Stimulated activated CD8-positive, alpha-beta memory T cell treated with anti-CD3 and anti-CD28 coated beads, Interleukin-7, amount 100 ng/mL, for 4 hours (primary cell): ENCODE measurements at places on chromosomes 2 and 18.

GRCh38 chr2:42182654-42183308, 13.6 kb downstream of the EML4 start:
- DNase-seq, result no peak

GRCh38 chr2:180699657-180700361, 280.6 kb upstream of the UBE2E3 start:
- no peak for DNase-seq

DNA sequence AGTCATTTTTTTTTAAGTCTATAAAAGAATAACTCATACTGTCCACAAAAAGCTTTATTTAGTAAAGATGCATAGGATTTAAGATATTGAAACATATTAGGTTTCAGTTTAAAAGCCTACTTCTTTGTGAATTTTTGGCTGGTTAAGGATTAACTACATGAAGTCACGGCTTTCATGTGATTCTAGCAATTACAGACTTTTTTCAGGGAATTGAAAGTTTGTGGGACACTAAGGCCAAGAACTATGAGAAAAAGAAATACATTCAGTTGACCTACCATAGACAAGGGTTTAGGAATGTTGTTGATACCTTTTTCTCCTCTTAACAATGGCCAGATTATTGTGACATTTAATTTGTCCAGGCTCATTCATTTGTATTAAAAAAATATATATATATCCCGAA, 109.3 kb downstream of the MEIS1 start:
- DNase-seq, result no peak

- DNase-seq, result no peak
Measured at GRCh38 chr2:1633092-1633671, 111.1 kb downstream of the PXDN start.

DNA sequence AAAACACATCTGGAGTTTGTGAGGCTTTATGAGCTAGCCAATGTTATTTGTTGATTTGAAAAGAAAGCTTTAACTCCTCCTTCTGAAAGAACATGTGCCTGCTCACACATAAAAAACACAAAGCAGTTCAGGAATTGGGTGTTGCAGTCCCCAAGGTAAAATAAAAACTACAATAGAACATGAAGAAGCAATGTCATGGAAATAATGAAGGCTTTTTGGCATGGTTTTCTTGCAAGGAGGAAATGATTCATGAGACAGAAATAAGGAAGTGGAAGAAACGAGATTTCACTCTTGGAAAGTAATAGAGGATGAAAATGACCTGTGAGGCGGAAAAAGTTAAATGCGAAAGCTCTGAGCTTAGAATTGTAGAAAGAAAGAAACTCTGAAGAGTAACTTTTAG, 81.1 kb downstream of the TRIB2 start:
- DNase-seq, result no peak

DNA sequence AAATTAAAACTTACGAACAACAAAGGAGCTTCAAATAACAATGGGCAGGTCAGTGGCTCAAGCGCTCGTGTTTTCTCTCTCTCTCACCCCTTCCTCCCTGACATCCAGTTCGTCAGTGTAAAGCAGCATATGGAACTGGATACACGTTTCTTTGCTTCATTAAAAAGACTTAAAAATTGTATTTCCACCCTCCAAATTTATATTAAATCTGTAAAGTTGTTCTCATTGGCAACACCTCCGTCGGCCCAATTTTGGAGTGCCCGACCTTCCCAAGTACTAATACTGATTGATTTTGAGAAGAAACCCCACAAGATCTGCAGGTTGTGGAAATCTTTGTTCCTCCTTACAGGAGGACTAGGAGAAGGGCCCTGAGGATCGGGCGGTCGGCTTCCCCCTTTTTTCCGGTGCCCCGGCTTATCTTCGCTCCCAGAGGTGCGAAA, 2.2 kb downstream of the TBR1 start:
- DNase-seq, result no peak

- DNase-seq, result no peak
Measured at GRCh38 chr2:42224422-42225067, 55.4 kb downstream of the EML4 start.

GRCh38 chr18:65632236-65632635, 118.6 kb upstream of the CDH7 start:
- DNase-seq, result no peak

DNA sequence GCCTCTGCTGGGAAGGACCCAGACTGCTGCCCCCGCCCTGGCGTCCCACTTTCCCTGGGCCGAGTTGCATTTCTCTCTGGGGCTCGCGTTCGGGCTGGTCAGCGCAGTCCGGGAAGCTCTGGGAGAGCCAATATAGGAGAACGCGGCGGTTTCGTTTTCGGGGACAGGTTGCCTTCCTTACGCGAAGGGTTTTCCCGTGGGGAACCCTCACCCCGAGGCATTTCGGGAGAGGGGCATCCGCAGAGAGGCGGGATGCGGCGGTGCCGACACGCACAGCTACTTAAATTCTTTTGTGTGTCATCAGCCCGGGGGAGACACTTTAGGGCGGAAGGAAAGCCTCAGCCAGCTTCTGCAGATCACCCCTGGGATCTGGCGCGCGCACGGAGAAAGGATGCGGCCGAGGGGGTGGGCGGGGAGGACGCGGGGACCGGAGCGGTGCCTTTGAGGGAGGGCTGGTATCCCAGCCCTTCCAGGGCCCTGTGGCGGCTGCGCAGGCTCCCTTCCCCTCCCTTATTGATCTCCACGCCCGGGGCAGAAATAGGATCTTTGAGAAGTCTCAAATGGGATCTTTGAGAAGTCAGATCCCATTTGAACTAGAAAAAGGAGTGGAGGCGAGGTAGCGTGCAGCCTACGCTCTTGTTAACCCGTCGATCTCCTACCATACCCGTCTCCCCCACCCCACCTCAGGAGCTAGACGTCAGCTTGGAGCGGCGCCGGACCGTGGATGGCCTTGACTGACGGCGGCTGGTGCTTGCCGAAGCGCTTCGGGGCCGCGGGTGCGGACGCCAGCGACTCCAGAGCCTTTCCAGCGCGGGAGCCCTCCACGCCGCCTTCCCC, 1.2 kb downstream of the GATA6 start:
- DNase-seq, result no peak

DNA sequence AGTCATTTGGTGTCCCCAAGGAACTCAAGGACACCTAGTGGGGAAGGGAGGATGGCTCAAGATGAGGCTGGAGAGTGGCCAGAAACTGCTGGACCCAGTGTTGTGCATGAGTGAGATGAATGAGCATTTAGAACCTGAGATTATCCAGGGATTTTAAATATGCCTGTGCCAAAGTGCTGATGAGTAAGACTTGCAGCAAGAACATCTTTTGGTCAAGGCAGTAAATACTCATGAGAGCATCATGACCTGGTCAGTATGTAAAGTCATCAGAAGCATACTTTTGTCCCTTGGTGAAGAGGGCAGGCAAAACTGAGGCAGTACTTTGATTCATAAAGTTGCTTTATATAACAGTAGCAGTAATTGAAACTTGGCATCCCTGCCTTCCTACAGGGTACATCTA, 3.1 kb upstream of the SPP2 start:
- DNase-seq, result no peak

- no peak for DNase-seq
Measured at GRCh38 chr2:128285329-128285931, 33.2 kb downstream of the HS6ST1 start.

GRCh38 chr2:217332866-217333265, 473.0 kb upstream of the TNP1 start:
- DNase-seq, result no peak
